ENCODE measurements at places on chromosomes 5 and 9. TPM values are rescaled to one million over a fixed set of nuclear protein-coding genes. Genes with fewer than 3 reads are reported as not detected.

SCGB3A1 gene
- total RNA-seq = 0.85 TPM

SELENOP gene
- 194 TPM for total RNA-seq

LCN1 gene
- total RNA-seq = not detected

CHSY3 gene
- total RNA-seq = 0.52 TPM

OLFML2A gene
- total RNA-seq = 34.1 TPM

RAD1 gene
- 21.3 TPM for total RNA-seq

FNIP1 gene
- total RNA-seq = 27.5 TPM

C5orf52 gene
- not detected for total RNA-seq

F2RL2 gene
- 0.84 TPM for total RNA-seq

UBE2R2 gene
- 37.9 TPM for total RNA-seq

SGCD gene
- total RNA-seq = 98.5 TPM

BSPRY gene
- not detected for total RNA-seq

DMXL1 gene
- 22.4 TPM for total RNA-seq

INSYN2B gene
- 0.17 TPM for total RNA-seq

LCN10 gene
- 2.8 TPM for total RNA-seq

C5orf58 gene
- not detected for total RNA-seq

TTC23L gene
- total RNA-seq = not detected

SLC34A1 gene
- total RNA-seq = not detected
